Activated T-cell treated with anti-CD3 and anti-CD28 coated beads, Interleukin-2, amount 50 U/mL, for 24 hours (primary cell): ENCODE measurements at places on chromosomes 7 and 10.

DNA sequence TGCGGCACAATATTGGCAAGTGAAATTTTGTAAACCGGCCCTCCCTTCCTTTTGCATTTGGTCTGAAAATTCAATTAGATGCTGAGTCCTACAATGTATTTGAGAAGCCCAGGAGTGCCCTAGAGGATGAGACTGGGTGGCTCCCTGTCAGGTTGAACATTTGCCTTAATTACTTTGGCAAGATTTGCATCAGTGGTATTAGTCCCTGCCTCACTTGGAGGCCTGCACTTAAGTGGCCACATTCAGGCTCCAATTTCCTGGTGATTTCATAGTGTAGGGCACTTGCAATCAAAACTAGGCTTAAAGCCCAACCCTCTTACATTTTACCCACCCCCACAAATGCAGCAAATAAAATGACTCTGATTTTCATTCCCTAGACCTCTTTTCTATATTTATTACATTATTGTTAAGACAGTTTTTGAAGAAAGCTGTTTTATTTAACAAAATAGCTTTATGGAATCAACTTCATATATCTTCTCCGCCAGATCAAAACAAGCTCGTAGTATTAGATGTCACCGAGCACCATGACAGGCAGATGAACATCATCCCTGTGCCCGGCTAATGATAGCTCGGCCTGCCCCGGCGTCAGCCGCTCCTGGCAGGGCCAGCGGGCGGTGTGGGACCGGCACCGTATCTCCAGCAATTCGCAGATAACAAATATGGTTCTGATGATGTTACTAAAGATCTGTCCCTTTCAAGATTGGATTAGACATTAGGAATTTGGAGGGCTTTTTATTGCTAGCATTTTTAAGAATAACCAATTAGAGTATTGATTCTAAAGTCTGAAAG, 73.6 kb downstream of the EGFR start:
- DNase-seq: no peak

- no peak for DNase-seq
Observed at GRCh38 chr7:47335557-47336471, 246.1 kb downstream of the TNS3 start.

GRCh38 chr7:106285855-106286492, 1.2 kb upstream of the NAMPT start:
- DNase-seq: no peak

GRCh38 chr10:17075533-17076359, 53.9 kb downstream of the CUBN start:
- DNase-seq: no peak

DNA sequence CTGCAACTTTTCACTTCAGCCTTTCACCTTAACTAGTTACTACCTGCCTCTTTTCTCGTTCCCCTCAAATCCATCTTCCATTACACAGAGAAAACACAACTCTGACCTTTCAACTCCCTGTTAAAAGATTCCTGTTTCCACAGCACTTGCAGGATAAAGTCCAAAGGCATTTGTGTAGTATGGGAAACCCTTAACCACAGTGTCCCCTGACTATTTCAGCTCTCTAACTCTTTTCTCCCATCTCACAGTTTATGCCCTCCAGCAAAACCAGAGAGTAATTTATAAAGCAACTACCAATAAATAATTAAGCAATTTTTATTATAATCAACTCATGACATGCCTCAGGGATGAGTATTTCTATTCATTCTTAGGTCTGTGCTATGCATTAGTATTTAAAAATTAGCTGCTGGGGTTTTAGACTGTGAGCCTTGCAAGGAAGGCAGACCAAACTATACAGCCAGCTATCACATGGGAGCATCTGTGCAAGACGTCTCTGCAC, 51.0 kb downstream of the COL1A2 start:
- no peak for DNase-seq

DNA sequence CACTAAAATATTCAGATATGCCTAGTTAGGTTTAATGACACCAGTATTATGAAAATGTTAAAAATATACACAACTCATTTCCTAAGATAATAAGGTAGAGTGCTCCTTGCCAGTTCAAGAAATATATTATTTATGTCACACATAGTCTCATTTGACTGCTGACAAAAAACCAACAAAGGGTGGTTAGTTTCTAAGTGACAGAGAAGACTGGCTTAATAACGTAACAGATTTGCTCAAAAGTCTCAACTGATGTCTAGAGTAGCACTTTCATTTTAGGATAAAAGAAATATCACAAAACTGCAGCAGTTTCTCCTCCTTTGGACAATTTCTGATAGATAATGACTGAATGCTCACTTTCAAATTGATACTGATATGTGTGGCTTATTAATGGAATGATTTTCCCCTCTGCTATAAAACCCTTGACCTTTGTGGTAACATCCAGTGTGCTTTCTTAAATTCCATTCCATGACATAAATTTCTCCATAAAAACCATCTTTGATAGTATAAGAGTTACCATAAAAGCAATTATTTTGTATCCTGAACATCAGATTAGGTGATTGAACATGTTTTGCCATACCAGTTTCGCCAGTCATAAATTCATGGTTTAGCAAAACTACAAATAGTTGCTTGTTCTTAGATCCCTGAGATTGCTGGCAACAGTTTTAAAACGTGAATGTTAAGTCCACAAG, 94.2 kb downstream of the NRBF2 start:
- no peak for DNase-seq

- DNase-seq: no peak
Observed at GRCh38 chr7:85890244-85890811, 703.5 kb upstream of the SEMA3D start.

- no peak for DNase-seq
Observed at GRCh38 chr10:78804411-78805032, 264.2 kb upstream of the ZMIZ1 start.

DNA sequence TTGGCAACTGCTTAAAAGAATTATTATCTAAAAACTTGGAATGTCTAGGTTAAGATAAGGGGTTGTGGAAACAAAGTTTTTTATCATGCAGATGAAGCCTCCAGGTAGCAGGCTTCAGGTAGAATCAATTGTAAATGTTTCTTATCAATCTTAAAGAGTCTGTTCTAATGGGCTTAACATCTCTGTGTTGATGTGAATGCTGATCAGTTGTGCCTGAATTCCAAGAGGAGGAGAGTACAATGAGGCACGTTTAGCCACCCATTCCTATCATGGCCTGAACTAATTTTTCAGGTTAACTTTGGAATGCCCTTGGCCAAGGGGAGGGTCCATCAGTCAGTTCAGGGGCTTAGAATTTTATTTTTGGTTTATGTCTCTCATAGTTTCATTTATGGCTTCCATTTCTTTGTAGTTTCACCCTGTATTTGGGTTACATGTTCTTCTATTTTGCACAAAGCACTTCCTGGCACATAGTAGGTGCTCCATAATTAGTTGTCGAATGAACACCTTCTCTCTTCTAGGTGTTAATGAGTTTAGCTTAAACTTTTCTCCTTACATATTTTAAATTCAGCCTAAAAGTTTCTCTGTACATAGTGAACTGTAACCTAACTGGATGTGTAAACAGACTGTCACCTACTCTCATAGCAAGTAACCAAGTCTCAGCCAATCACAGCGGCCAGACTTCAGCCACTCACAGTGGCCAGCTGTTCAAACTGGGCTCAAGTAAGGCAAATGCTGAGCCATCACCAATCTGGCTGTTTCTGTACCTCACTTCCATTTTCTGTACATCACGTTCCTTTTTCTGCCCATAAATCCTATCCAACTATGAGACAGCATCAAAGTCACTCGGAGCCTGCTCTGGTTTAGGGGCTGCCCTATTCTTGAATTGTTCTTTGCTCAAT, 34.7 kb downstream of the ALOX5 start:
- DNase-seq: no peak

DNA sequence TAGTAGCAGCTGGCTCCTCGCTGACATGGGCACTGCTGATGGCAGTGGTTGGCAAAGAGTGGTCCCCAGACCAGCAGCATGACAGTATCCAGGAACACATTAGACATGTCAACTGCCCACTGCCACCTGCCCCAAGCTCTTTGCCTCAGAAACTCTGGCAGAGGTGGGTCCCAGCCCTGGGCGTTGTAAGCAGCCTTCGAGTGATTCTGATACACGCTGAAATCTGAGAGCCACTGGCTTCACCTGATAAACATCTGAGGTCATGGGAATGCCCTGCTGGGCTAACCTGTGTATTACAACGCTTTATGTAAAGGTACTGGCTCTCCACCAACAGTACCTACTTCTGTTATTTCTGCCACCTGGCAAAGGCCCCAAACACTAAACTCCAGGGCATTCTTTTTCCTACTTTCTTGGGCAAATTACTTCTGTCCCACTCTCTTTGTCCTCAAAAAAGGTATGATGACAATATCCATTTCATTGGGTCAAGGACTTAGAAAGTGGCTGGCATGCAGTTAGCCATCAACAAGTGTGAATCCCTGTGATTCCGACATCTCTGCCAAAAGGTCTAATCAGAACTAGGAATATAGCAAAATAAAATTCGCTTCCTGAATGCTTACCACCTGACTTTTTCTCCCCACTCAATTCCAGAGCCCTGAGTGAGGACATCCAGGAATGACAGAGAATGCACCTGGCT, 9.2 kb downstream of the SGMS1 start:
- no peak for DNase-seq

DNA sequence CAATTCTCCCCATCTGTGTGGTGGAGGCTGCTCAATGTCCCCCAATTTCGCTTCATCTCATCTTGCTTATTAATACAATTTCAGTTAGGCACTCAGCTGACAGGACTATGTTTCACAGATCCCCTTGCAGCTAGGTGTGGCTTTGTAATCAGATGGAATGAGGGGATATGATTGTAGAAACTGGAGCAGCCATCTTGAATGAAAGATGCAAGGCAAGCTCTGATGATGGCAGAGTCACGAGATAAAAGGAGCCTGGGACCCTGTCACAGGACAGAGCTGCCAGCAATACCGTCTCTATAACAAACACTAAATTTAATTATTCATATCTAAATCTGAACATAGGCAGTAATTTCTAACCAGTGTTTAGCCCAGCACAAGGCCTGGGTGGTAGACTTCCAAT, 991 bp upstream of the DLD start:
- DNase-seq: no peak

DNA sequence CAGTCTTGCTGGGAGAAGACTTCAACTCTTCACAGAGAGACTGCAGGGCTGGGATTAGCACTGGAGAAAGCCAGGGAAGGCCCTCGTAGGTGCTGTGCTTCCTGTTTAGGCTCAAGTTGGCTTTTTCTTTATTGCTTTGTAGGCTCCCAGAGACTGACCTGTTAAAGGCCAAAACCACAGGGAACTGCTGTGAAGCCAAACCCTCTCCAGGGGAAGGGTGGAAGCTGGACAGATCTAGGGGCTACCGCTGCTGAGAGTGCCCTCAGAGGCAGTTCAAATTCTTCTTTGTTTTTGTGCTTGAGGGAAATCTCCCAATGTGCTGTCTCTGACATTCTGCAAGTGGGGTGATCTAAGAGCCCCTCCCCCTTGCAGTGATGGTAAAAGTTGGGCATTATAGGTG, 198.4 kb downstream of the CNTNAP2 start:
- DNase-seq: no peak

DNA sequence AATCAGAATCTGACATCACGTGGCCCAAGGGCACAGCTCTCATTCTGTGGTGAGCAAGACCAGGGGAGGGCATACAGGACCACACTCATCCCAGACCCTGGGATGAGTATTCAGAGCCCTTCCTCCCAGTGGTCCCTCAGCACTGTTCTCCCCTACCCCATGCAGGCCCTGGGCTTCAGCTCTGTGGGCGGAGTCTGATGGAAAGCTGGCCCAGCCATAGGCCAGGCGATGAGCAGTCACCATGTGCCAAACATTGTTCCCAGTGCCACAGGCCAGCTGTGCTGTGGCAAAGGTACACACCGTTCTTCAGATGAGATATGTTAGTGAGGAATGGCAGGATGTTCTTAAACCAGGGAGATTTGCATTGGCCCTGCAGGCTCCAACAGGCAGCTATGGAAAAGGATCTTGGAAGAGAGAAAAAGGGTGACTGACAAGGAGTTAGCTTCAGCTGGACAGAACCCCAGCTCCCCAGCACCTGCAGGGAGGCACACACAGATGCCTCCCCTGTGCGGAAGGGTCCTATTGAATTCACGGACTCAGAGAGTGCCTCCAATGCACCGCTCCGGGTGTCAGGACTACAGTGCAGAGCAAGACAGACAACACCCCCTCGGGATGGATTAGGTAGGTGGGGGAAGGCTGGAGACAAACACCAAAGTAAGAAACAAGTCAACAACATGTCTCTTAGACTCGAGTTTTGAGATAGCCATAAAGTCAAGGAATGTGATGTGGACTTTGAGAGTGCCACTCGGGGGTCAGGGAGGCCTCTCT, 596.0 kb upstream of the MGMT start:
- DNase-seq: no peak

GRCh38 chr7:5603241-5604140, 178.0 kb downstream of the RNF216 start:
- DNase-seq: no peak
